ENCODE measurements at places on chromosomes 3 and 15.

GRCh38 chr3:129577925-129578786 is 28.3 kb downstream of the PLXND1 start:
- DNase-seq: no peak

DNA sequence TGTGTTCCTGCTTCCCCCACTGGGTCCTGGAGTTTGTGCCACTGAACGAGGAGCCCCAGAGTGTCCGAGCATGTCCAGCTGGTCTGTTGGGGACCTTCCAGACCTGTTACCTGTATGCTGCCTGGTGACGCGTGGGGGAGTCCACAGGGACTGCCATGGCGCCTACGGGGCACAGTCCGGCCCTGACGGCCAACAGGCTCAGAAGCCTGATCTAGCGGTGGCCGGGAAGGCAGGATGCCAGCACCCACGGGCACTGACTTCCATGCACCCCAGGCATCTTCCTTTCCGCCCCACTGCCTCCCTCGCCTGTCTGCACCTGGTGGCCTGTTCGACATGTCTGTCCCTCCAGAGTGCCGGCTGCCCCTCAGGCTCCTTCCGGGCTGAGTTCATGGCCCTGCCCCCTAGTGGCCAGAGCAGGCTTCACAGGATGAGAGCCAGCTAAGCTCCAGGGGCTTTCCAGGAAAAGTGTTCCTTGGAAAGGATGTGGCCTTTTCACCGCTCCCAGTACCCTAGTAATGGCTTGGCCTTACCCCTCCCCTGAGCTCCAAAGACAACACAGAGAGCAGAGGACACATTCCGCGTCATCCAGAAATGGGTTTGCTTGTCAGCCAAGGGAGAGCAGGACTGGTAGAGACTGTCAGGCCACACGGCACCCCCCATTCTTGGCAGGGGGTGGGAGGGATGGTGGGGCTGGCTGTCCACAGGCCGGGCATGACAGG is 35.7 kb downstream of the NGRN start:
- peak; percentile 22 for DNase-seq

DNA sequence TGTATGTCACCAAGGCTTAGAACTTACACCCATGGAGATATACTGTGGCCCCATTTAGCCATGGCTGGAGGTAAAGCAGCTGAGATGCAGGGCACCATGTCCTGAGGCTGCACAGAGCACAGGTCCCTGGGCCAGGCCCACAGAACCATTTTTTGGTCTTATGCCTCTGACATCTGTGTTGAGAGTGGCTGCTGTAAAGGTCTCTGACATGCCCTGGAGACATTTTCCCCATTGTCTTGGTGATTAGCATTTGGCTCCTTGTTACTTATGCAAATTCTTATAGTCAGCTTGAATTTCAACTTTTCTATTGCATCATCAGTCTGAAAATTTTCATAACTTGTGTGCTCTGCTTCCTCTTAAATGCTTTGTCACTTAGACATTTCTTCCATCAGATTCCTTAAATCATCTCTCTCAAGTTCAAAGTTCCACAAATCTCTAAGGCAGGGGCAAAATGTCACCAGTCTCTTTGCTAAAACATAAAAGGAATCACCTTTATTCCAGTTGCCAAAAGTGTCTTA is 701.3 kb downstream of the EPHA3 start:
- DNase-seq: no peak

DNA sequence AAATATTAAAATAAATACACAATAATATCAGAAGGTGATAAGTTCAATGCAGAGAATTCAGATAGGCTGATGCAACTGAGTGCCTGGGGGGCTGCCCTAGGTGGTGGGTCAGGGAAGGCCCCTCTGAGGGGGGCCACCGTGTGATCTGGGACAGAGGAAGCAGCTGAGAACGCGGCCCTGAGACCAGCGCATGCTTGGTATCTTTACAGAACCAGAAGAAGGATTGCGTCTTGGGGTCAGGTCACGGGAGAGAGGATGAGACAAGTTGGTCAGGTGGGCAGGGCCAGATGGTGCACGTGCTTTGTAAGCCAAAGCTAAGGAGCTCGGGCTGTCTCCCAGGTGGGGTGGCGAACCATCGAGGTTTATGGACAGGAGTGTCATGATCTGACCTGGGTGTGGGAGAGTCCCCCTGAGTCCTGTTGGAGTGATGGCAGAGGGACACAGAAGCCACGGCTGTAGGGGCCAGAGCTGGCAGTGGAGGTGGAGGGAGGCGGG is 121.2 kb downstream of the ETFA start:
- DNase-seq: no peak

DNA sequence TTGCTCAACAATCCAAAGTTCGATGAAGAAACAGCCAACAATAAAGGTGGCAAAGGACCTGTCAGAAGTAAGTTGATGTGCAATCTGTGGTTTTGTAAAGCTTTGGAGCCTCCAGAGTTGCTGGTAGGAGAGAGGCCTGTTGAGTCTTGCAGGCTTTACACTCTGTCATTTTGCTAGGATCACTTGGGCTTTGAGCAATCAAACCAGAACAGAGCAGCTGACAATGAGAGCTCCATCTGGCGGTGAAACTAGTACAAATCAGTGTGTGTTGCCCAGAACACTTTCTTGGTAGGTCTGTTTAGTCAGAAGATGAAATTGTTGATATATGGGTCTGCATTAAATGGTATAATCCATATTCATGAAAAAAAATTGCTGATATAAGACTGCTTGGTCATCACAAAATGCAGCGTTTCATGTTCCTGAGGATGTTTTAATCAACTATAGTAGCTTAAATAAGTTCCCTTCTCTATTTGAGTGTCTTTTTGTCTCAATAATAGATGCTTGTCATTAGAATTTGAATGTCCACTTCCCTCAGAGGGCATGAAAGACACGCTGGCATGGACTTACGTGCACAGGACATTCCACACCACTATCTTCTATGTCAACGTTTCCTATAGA is 25.7 kb downstream of the TMOD2 start:
- DNase-seq: peak; percentile 37

- no peak for DNase-seq
Observed at GRCh38 chr3:56295161-56295560, 173.1 kb downstream of the ERC2 start.

DNA sequence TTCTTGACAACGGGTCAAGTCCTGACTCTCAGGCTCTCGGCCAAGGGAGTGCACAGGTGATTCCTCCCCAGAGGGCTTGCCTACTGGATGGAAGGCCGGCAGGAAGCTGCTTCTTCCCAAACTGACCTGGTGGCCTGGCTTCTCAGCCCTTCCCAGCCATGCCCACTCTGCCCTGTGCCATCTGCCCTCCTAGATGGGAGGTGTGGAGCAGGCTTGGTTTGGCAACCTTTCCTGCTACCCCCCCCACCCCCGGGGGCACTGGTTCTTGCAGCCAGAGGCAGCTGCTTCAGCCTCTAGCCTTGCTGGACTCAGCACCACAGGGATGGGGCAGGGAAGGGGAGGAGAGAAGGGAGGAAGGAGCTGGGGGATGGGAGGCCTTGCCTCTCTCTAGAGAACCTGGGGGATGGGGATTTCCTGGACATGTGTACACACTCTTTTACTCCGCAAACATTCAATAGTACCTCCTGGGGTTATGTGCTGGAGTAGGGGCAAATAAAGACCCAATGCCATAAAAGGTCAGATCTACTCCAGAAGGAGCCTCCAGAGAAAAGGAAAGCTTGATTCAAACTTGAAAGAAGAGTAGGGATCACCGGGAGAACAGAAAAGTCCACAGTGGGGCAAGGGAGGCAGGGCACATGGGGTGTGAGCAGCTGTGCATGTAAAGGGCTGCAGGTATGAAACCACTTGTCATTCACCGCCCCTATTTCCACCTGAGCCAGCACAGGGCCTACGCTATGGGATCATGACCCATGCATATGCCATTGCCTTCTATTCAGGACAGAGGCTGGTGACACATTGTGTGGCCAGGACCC is 4.2 kb upstream of the DAPK2 start:
- DNase-seq: no peak

GRCh38 chr3:48459331-48459730 is 12.8 kb downstream of the ATRIP start:
- no peak for DNase-seq

DNA sequence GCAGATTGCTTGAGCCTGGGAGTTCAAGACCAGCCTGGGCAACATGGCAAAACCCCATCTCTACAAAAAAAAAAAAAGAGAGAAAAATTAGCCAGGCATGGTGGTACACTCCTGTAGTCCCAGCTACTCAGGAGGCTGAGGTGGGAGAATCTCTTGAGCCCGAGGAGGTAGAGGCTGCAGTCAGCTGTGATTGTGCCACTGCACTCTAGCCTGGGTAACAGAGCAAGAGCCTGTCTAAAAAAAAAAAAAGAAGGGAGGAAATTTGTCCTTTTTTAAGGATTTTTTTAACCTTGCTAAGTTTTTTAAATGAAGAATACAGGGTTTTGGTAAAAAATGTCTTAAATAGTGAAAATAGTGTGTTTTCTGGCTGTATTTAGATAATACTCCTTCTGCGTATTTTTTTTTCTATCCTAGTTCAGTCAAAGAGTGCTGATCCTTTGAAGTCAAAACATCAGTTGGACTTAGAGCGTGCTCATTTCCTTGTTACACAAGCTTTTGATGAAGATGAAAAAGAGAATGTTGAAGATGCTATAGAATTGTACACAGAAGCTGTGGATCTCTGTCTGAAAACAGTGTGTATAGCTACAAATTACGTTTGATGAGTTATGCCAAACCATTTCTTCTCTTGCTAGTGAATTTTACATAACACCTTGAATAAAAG is 11.1 kb downstream of the CAPN7 start:
- no peak for DNase-seq

DNA sequence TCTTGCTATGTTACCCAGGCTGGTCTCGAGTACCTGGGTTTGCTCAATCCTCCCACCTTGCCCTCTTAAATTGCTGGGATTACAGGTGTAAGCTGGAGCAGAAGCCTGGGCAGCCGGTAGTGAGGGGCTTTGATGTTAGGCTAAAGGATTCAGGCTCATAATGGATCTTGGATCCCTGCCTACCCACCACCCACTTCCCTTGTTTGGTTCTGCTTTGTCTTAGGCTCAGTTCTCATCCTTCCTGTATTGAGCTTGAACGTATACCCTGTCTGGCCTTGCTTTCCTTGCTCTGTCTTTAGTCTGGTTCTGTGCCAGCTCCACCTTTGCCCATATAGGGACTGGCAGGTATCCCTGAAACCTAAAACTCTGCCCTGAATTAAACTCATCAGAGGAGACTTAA is 1.7 kb downstream of the PPCDC start:
- no peak for DNase-seq

DNA sequence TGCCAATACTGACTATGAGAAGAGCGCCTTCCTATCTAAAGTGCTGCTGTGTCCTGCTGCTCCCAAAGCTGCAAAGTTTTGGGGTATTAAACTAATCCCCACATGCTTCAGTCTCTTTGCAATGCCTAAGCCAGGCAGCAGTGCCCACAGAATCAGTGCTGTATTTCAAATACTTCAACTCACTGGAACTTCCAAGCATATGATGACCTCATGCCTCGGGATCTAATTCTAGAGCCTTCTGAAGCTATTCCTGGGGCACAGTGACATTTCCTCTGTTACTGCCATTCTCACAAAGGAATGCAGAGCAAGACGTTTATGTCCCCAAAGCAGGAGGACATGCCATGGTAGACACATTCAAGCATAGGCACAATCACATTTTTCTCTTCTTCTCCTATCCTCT is 78.5 kb downstream of the CD200 start:
- DNase-seq: no peak

GRCh38 chr3:180911876-180912303 is 580 bp upstream of the FXR1 start:
- no peak for DNase-seq

GRCh38 chr3:52046186-52046901 is 10.0 kb downstream of the DUSP7 start:
- DNase-seq: no peak

GRCh38 chr3:186277268-186277909 is 84.6 kb downstream of the DGKG start:
- no peak for DNase-seq

- no peak for DNase-seq
Observed at GRCh38 chr3:185880600-185880999, 55.8 kb upstream of the IGF2BP2 start.

DNA sequence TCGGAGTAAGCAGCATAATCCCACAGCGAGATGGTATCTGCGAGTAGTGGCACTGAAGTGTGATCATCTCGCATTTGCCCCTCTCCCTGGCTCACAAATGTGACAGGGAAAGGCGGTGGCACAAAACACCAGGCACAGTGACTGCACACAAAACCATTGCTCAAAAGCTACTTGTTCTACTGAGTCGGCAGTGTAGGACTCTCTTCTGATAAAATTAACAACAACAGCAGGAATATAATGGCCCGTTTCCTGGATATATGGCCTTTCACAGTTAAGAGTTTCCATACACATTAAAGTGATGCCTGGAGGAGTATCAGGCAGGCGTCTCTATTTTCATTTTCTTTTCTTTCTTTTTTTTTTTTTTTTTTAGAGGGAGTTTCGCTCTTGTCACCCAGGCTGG is 69.0 kb downstream of the MYO1E start:
- DNase-seq: no peak

DNA sequence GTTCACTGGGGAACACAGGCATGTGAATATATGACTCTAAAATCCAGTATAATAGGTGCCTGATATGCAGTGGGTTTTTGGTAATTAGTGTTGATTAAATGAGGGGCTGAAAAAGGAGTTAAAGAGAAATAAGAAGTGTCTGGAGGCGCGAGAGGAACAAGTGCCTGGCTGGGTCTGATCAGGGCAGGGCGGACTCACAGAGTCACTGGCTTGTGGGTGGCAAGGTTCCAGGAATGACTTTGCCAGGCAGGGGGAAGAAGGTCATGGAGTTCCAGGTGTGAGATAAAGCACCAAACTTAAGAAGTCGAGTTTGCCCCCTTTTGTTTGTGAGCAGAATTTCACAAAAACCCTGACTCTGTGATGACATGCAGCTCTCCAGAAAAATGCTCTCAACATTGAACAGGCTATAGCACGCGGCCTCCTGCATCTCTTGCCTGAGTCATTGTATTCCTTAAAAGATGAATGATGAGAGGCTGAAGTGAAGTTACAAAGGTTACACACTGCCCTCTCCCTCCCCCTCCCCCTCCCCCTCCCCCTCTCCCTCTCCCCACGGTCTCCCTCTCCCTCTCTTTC is 63.0 kb upstream of the LMCD1 start:
- no peak for DNase-seq

DNA sequence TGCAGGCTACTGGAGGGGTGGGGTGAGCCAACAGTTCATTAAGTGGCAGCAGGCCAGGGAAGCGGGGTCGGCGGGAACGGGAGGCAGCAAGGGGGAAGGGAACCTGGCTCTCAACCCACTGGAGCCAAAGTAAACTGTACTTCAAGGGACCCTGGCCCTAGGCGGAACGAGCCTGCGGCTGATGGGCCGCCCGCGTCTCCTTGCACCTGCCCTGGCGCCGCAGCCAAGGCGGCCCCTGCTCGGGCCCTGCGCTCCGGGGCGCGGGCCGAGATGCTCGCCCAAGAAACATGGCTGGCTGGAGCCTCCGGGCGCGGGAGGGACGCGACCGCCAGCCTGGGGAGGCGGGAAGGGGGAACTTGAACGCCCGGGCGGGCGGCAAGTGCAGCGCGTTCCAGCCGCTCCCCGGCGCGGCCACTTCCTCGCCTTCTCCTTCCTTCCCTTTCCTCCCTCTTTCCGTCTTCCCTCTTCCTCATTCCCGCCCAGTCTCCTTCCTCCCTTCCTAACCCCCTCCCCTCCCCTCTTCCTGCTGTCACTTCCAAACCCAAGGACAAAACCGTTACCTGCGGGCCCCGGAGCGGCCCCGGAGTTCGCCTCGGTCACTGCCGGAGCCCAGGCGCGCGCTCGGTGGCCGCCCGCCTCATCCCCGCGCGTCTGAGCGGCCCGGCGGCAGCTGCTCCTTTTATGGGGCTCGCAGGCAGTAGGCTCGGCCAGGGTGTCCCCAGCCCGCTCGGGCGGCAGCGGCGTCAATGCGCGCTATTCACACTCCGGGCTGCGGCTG is 489.7 kb downstream of the MAGI1 start:
- no peak for DNase-seq
